Activated T-helper 1 cell treated with Interleukin-2 at 50 U/mL for 16 hours (primary cell): ENCODE measurements at places on chromosomes 1 and 21.
A peak's percentile ranks its signal among the peaks of the same experiment; 100 is the strongest.

DNA sequence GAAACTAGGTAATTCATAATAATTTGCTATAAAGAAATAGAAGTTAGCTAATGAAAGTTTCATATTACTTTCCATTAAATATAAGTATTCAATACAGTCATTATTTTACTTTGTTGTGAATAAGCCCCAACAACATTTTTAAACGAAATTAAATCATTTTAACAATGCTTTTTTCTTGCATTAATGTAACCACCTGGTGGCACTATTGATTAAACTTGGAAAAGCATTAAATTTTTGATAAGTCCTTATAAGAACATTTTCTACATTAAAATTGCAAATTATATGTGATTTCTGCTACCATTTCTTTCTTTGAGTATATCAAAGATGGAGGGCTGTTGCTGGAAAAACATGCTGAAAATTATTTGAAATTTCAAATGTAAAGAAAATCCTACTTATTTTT, 918.8 kb upstream of the TMPRSS15 start:
- no peak for DNase-seq

DNA sequence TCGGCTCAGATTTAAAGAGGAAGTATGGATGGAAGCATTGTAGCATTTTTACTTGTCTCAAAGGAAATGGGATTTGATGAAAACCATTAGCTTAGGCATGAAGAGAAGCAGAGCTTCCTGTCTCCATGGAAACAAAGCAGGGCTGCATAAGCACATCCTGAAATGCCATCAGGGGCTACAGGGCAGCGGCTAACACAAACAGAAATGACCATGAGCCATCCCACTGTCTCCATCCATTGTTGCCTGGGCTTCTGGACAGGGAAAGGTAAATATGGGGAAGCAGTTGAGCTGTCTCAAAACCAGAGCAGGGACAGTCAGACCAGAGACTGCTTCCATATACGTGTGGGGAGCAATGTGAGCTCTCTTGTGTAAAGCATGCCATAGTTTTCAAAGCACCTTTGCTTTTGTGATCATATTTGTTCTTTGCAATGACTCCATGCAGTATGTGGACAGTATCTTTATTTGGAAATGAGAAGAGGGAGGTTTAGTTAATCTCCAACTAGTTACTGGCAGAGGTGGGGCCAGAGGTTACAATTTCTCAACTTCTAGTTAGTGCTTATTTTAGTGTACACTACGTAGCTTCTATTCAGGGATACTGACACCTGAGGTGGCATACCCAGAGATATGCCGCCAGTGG, 176.1 kb downstream of the CACNA1E start:
- no peak for DNase-seq

GRCh38 chr21:34974162-34974981, 74.7 kb downstream of the RUNX1 start:
- DNase-seq = peak; percentile 17

DNA sequence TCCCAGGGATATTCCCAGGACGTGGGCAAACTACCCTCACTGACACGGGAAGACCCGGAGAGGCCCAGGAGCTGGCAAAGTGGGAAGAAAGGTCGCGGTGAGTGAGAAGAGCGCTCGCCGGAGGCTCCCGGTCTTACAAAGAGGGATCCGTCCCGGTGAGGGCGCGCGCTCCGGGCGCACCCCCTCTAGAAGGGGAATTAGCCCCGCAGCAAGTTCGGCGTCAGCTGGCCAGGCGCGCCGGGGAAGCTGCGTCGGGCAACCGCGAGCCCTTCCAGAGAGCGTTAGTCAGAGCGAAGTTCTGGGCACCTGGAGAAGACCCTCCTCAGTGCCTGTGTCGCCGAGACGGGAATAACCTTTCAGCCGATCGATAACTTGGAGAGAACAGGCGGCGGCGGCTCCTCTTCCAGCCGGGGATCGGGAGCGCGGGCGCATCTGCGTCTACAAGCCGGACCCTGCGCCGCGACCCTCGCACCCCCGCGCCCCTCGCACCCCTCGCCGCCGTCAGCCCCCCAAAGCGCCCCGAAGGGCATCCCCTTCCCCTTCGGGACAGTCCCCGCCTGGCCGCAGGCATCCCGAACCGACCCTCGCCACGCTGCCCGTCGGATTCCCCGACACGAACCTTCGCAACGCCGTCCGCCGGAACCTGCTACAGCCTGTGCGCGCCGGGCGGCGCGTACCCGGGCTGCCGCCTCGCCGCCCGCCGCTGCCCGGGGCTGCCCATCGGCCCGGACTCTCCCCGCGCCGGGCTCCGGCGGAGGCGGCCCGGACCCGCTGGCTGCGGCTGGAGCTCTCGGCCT, 485 bp downstream of the SIPA1L2 start:
- no peak for DNase-seq

DNA sequence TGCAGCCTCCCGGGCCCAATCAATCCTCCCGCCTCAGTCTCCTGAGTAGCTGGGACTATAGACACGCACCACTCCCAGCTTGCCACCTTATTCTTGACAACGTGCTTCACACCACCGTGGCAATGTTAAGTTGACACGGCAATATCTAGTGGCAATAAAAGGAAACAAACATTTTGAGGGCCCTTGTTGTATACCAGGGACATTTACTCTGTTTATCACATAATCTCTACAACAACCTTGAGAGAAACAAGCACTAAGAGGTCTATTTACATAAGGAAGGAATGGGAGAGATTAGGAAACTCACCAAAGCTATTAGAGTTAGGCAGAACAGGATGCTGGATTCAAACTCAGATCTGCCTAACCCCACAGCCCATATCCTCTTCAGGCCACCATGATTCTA, 3.1 kb downstream of the KLHDC8A start:
- DNase-seq = no peak

GRCh38 chr1:152760551-152761190, 2.8 kb downstream of the KPRP start:
- no peak for DNase-seq

DNA sequence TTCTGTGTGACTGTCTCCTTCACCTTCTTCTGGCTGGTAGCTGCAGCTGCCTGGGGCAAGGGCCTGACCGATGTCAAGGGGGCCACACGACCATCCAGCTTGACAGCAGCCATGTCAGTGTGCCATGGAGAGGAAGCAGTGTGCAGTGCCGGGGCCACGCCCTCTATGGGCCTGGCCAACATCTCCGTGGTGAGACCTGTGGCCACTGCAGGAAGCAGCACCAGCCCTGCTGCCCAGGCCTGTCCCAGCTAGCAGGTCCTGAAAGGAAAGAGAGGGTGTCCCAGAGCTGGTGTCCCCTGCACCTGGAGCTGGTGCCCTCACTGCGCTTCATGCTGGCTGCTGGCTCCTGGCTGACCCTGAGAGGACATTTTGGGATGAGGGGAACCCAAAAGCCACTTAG, 5.9 kb upstream of the ATXN7L2 start:
- no peak for DNase-seq

- DNase-seq = no peak
These were observed 3.9 kb upstream of the TUT4 start for GRCh38 chr1:52556641-52557360.

- no peak for DNase-seq
These were observed 245.4 kb downstream of the NPHP4 start for GRCh38 chr1:5746611-5747425.

GRCh38 chr1:41696381-41696780, 211.9 kb upstream of the EDN2 start:
- no peak for DNase-seq

- DNase-seq = no peak
These were observed 236.4 kb upstream of the BEND5 start for GRCh38 chr1:49013079-49013478.

DNA sequence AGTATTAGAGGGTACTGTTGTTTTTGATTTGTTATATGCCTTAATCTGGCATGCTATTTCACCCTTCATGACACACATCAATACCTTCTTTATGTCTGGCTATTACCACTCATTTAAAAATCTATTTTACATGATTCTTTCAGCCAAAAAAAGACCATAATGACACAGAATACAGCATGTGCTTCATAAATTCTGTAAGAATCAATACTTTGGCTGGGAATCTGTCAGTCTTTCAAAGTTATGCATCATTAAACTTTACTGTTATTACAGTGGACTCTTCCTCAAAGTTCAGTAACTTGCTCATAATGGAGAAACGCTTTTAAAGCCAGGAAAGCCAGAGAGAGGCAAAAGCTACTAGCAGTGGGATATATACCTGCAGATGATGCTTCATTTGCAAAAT, 247.2 kb upstream of the ADGRL2 start:
- no peak for DNase-seq

GRCh38 chr1:193321242-193321840, 134.9 kb upstream of the B3GALT2 start:
- no peak for DNase-seq

GRCh38 chr21:33856893-33857527, 58.6 kb downstream of the ATP5PO start:
- no peak for DNase-seq

DNA sequence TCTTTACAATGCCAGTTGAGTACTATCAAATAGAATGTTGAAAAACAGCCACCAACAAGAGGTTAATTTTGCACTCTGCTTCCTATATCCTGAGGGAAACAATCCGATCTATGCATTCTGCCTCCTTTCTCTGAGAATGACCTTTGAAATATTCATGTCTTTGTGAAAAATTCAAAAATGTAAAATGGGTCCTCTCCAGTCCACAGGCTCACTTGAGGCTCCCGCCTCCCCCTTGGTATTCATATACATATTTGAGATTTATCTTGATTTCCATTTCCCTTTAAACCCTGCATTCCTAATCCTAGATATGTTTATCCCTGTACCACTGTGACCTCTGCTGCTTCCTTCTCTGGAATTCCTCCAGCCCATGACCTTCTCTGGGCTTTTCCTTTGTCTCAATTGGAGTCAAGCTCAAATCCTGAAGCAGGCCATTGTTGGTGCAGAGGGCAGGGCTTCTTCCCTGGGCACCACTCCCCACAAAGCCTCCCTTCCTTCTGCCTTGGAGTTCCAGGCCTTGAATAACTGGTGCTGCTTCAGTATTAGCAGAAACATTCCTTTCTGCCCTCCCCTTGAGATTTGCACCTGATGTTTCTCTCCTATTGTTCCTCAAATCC, 296.8 kb downstream of the PBX1 start:
- DNase-seq = no peak

DNA sequence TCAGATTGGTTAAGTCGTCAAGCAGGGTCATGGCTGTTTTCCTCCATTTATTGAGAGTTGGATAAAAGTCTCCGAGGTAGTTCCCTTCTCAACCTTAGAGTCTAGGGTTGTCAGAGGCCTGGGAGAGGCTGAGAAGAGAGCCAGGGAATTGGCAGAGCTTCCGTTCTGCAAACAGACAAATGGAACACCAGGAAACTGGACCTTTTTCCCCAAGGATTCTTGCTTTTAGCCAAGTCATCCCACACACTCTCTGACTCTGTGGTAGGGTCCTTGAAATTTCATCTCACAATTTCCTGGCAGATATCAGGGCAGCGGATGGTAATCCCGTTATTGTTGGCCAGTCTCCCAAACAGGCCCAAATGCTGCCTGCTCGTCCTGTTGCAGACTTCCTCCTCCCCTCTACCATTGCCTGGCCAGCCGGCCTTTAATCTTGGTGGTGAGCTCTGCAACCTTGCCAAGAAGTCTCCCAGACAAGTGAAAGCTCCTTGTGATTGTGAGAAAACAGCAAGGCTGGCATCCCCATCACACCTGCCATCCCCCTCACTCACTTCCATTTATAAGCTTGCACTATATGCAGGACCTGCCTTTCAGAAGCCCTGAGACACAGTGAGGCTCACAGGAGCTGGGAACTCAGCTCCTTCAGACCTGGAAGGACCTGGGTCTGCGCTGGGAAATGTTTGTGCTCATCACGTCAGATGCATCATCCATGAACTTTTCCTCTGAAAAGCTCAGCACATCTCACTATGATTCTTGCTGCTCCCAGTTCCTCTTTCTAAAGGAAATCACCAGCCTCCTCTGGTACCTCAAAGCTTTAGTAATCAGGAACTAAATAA, 13.7 kb upstream of the SRP9 start:
- no peak for DNase-seq

- no peak for DNase-seq
These were observed 1327.0 kb downstream of the BRINP3 start for GRCh38 chr1:189150624-189151023.

DNA sequence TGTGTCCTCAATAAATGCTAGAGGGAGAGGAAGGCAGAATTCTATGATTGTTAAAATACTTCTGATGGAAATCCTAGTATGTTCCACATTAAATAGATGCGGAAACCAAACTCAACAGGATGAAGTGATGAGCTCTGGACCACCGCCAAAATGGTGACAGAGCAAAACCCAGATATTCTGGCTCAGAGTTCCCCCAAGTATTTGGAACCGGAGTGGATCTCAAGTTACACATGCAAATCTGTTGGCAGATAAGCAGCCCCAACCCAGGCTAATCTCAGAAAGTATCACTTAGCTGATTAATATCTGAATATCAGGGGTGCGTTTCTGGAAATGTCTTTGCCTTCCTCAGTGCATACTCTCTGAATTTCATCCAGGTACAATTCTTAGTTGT, 17.4 kb upstream of the GRHL3 start:
- DNase-seq = no peak

DNA sequence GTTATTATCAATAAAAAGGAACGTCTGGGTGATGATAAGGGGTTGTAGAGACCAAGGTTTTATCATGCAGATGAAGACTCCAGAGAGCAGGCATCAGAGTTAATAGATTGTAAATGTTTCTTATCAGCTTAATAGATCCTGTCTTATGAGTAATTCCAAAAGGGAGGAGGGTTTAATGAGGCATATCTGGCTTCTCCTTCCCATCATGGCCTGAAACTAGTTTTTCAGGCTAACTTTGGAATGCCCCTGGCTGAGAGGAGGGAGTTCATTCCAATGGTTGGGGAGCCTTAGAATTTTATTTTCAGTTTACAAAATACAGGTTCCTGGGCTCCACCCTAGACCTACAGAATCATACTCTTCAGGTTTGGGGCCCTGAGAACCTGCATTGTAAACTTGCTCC, 13.5 kb downstream of the PLA2G2D start:
- no peak for DNase-seq

- DNase-seq = no peak
These were observed 1122.9 kb upstream of the B3GALT2 start for GRCh38 chr1:194309269-194309668.

DNA sequence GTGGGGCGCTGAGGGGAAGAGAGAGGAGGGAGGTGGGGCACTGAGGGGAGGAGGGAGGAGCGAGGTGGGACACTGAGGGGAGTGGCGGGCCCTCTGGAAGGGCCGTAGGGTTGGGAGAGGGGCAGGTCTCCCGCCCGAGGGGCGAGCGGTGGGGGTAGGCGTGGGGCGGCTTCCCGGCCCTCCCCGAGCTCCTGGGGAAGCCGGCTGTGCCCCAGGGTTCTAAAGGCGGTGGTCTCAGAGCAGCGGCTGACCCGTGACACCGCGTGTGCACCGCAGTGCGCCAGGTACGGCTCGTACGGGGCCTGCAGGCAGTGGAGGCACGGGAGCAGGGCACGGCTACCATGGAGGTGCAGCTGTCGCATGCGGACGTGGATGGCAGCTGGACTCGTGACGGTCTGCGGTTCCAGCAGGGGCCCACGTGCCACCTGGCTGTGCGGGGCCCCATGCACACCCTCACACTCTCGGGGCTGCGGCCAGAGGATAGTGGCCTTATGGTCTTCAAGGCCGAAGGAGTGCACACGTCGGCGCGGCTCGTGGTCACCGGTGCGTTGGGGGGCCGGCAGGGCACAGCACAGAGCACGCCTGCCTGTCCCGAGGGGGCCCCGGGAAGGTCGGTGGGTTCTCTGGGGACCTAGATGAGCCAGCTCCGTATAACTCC, 68.5 kb downstream of the OBSCN start:
- no peak for DNase-seq
